Activated CD8-positive, alpha-beta memory T cell treated with anti-CD3 and anti-CD28 coated beads for 24 hours (primary cell): ENCODE measurements at places on chromosomes 3 and 15.

DNA sequence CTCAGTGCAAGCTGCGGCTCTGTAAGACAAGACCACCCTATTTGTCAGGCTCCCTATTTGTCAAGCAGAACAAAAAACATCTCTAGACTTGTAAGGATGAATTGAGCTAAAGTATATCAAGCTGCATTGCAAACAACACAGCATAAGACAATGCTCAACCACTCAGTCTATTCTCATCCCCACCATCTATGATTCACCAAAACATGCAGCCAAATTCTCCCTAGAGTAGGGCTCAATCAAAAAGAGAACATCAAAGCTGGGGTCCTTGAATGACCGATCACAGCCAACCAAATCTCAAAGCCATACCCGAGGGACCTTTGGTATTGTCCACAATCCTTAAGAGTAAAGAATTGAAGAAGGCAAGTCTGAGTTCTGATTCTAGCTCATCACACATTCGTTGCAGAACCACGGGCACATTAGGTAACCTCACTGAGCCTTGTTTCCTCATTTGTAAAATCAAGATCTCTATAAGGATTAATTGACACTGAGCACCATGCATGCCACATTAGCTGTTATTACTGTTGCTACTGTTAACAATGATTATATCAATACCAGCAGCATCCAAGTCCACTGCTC lies 31.2 kb downstream of the RFTN1 start:
- DNase-seq = no peak

GRCh38 chr15:69812861-69813261 lies 284.9 kb downstream of the TLE3 start:
- no peak for DNase-seq

DNA sequence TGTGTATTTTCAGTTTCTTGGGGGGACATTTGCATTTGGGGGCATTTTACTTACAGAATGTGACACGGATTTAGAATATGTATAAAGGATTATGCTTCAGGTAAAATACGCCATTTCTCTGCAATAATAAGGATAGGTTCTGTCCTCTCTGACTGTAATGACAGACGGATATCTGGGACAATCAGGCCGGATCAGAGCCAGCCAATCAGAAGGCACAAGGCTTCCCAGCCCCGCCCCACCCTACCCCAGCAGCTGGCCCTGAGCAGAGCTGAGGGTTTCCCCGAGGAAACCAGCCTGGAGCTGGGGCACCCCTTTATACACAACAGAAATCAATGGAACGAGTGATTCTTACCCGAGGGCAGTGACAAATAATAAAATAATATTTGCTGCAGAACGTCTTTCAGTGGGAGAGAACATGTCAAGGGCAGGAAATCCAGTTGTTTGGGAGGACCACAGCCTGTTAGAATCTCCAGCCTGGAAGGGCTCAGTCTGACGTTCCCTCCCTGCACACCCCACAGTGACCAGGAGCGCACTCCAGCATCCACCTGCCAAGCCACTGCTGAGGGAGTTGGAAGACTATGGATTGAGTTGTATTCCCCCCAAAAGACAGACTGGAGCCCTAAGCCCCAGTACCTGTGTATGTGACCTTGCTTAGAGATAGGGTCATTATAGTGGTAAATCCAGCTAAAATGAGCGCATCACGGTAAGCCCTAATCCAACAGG lies 30.3 kb upstream of the SEC13 start:
- DNase-seq = no peak

GRCh38 chr3:46477756-46478155 lies 13.1 kb upstream of the LTF start:
- peak; percentile 33 for DNase-seq

GRCh38 chr3:185477316-185477715 lies 21.5 kb downstream of the TMEM41A start:
- DNase-seq = no peak

GRCh38 chr15:80977627-80978036 lies 12.0 kb downstream of the MESD start:
- no peak for DNase-seq

DNA sequence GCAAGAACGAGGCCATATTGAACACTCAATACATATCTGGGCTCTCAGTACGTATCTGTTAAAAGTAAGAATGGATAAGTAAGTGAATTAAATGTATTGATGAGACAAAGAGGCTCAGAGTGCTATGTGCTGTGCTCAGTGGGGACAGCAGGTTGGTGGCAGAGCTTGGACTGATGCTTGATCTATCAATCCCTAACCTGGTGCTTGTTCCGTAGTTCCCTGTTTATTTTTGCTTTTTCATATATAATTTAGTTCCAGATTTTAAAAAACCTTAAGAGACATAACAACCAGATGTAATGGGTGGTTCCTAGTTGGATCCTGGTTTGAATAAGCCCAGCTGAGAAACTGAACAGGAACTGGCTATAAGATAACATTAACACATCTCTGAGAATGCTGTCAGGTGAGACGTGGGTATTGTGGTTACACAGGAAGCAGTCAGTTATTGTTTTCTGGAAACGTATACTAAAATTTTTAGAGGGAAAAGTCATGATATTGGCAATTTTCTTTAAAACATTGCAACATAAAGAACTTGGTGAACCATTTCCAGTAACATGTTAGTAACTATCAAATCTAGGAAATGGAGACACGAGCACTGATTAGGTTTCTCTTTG lies 120.5 kb downstream of the FOXB1 start:
- DNase-seq = no peak

GRCh38 chr3:13002398-13003124 lies 70.7 kb downstream of the IQSEC1 start:
- no peak for DNase-seq

- no peak for DNase-seq
Observed at GRCh38 chr3:145889730-145890129, 271.3 kb downstream of the PLOD2 start.

DNA sequence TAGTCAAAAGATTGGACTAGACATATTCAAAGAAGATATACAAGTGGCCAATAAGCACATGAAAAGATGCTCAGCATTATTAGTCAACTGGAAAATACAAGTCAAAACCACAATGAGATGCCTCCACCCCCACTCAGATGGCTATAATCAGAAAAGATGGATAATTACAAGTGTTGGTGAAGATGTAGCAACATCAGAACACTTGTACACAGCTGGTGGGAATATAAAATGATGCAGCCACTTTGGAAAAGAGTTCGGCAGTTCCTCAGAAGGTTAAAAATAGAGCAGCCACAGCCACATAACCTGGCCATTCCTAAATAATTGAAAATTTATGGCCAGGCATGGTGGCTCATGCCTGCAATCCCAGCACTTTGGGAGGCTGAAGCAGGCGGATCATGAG lies 38.4 kb downstream of the HEG1 start:
- DNase-seq = no peak

DNA sequence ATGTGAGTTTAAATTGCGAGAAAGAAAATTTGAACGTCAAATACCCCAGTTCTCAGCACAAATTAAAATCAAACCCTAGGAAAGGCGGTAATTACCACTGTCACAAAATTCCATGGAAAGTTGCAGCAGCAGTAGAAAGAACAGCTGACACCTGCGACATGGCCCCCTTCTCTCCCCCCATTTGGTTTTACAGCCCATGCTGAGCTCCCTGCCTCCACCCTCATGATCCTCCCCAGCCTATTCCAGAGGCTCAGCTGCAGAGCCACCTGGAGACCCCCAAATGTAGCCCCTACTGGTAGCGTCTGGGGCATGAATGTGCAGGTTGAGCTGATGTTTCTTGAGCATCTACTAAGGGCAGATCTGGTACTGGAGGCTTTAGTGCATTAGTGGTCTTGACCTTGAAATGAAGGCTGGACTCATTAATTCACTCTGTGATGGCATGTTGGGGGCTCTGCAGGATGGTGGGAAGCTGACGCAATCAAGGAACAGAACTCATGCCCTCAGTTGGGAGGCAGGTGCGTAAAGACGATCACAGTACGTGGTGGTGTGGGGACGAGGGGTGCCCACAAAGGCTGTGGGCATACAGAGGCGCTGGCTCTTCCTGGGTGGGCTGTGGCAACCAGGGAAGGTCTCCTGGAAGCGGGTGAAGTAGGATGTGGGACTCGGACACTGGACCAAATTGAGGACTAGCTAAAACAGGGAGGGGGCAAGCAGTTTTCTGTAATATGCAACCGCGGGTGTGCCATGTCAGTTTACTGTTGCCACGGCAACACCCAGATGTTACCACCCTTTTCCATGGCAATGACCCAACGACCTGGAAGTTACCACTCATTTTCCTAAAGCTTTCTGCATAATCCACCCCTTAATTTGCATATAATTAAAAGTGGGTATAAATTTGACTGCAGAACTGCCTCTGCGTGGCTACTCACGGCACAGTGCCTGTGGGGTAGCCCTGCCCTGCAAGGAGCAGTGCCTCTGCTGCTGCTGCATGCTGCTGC lies 39.8 kb downstream of the PRKCD start:
- DNase-seq = no peak

DNA sequence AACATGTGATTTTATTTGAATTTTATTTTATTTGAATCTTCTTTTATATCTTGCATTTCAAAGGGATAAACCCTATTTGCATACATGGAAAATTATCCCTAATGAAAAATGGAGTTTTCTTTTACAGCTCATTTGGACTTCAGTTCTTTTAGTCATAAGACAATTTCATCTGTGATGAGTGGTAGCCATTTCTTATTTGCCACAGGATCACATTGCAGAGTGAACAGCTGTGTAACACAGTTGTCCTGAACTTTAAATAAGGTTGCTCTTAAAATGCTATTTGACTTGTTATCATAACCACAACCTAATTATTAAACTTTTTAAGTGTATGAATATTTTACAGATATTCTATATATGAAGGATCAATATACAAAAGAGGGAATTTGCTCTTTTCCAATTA lies 221.7 kb upstream of the ROPN1 start:
- no peak for DNase-seq

DNA sequence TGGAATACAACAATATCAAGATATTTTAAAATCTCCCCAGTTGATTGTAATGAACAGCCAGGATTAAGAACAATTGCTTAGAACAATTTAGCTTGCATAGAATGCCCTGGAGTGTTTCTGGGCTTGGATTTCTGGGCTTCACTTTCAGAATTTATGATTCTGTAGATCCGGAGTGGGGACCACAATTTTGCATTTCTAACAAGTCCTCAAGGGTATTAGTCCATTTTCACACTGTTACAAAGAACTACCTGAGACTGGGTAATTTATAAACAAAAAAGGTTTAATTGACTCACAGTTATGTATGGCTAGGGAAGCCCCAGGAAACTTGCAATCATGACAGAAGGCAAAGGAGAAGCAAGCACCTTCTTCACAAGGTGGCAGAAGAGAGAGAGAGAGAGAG lies 54.3 kb upstream of the MYRIP start:
- DNase-seq = no peak

DNA sequence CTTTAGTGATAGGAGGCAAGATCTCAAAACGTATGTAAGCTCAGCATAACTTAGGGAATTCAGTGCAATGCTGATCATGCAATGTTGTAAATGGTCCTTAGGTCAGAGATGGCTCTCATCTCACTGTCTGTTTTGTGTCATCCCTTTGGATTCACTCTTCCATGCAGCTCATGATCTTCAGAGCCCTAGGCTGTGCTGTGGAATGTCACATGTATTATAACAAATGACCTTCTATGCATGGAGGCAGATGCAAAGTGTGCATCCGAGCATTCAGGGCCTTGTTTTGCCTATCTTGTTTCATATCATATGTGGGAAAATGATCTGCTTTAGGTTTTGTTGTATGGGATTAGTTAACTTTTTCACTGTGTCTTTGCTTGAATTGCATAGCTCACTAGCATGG lies 40.5 kb upstream of the PDZRN3 start:
- DNase-seq = no peak

GRCh38 chr3:184599143-184599542 lies 37.6 kb downstream of the EPHB3 start:
- DNase-seq = no peak

- DNase-seq = no peak
Observed at GRCh38 chr3:27224197-27224596, 145.0 kb downstream of the NEK10 start.

DNA sequence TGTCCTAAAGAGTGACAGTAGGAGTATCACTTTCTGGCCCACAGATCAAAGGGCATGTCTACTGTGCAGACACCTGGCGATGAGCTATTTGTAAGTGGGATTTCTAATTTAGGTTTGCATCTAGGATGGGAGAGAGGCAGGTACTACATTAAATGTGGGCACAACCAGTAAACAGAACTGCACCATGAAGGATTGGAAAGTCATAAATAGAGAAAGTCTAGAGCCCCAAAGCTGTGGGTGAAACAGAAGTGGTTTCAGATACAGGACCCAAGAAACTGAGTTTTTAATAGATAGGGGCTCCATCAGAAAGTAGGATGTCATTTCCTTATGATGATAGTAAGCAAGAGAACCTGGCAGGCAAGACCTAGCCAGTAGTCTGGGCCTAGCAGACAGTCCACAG lies 35.2 kb upstream of the SPPL2A start:
- DNase-seq = no peak

DNA sequence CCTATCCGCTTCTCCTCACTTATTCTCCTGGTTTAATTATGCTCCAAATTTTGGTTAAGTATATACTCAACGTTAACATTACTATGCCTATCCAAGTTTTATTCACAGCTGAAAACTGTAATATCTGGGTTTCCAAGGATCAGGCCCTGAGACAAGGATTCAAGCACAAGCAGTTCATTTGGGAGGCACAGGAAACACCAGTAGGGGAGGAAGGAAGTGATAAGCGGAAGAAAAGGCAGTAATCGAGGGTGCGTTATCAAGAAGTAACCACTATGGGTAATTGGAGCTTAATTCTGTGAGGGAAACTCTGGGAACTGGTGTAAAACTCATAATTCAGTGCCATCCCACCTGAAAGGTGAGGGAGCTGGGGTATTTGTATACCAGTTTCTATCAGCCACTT lies 120.3 kb downstream of the KCNAB1 start:
- no peak for DNase-seq

DNA sequence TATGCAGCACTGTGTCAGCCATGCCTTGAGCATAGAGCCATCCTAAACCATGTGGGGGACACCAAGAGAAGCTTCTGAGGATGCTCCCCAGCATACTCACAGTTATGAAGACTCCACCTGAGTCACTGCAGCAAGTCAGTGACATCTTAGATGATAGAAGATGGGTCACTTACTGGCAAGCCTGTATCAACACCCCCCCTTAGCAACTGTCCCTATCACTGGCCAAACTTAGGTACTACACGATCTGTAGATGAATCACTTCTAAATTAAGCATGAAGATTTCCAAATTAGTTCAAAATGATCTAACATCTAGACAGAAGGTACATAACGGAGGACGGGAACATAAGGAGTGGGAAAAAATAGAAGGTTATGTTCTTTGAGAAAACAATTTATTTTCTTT lies 13.2 kb upstream of the LMCD1 start:
- DNase-seq = no peak

DNA sequence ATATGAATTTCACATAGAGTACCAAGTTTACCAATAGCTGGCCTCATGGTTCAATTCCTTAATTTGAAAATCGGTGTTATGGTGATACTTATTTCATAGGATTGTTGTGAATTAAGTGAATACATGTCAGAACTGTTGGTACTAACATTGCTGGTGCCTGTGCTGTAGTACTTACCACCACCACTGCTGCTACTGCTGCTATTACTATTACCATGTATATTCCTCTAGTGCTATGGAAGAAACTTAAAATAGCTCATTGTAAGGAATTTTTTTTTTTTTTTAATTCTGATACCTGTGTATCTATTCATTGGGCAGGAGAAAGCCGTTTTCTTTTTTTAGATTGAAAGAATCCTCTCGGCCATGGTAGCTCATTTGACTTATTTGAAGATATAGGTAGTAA lies 3.6 kb downstream of the FYTTD1 start:
- no peak for DNase-seq
